Stimulated activated CD4-positive, alpha-beta T cell treated with anti-CD3 and anti-CD28 coated beads, Interleukin-15, amount 100 ng/mL, for 1 hour (primary cell): ENCODE measurements at places on chromosomes 4 and X.

GRCh38 chrX:43880425-43880824, 1.8 kb downstream of the MAOB start:
- DNase-seq = no peak

DNA sequence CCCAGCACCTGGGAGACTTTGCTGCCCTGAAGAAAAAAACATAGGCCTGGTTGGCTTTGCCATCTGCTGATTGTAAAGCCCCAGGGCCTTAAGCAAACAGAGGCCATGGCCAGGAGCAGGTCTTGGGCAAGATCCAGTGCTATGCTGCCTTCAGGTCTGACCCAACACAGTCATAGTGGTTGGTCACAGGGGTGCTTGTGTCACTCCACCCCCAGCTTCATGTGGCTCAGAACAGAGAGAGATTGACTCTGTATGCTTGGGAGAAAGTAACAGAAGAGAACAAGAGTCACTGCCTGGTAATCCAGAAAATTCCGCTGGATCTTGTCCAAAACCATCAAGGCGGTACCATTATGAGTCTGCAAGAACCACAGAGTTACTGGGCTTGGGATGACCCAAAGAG, 24.4 kb upstream of the SMARCA5 start:
- no peak for DNase-seq

GRCh38 chr4:73421708-73422457, 14.1 kb upstream of the AFP start:
- DNase-seq = no peak

- DNase-seq = no peak
Observed at GRCh38 chr4:56301997-56302496, 85.2 kb downstream of the AASDH start.

DNA sequence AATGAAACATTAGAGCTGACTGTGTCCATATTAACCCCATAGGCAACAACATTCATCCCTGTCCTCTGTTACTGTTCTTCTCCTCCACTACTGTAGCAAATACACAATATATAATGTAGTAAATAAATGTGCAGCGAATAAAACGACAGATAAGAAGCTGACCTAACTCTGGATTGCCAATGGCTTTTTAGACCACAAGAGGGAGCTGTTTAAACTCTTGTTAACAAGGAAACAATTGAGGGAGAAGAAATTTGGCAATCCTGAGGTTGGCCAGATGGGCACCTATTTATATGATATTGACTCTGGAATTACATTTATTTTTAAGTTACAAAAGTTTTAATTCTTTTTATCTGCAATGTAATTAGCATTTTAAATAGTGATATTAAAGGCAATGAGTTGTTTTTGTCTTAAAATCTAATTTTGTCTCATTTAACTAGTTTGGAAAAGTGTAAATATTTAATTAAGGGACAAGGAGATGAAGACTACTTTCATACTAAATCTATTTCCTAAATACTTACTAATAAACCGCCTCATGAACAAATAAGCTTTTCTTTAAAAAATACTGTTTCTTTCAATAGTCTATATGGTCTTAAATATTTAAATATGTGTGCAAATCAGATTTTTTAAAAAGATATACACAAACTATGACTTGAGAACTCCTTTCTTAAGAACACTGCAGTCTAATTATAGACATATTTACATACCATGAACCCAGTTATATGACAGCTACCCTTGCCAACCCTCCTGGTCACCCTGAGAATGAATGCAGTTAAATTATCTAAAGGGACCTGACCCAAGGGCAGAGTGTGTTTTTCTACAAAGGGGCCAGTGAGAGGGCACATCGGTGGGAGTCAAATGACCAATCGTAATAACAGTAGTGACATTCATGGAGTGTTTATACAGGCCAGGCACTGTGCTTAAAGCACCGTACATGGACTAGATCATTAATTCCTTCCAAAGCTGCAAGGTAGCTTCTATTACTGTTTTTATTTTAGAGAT, 52.9 kb upstream of the HPF1 start:
- no peak for DNase-seq

DNA sequence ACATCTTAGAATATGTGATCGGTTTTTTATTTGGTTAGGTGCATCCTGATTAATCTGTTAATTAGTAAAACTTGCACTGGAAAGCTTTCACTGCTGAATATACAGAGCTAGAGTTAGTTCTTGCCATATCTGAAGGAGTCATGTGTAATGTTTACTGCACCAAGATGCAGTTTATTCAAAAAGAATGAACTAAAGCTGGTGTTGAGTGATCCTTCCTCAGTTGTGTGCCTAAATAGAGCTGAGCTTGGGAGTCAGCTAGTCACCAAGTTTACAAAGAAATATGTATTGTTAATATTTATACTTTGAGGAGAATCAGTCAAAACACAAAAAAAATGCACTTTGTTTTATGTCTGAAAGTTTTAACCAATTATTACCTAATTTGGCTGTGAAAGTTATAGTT, 54.1 kb upstream of the FHDC1 start:
- DNase-seq = no peak

DNA sequence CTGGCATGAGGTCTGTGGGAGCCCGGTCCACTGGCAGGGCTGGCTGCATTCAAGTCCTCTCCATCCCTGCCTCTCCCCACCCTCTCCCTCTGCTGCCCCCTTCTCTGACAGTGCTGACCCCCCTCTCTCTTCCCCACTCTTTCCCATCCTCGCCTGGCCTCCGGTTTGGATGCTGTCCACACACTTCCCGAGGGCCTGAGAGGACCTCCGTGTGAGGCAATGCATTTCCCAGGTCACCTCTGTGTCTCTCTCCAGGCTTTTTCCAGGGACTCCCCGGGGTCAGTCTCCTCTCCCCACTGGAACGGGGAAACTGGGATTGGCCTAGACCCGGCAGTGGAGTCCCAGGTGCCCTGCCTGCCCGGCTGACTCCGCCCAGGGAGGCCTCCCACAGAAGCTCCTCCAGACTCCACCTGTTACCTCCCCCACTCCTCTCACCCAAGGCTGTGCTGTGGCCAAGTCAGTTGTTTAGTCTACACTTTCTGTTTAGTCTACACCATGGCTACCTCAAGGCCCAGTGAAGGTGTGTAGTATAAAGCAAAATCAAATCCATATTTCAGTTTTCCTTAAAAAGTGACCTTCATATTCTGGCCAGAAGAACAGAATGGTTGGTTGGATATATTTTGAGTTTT, 146.8 kb downstream of the PTTG2 start:
- DNase-seq = no peak

DNA sequence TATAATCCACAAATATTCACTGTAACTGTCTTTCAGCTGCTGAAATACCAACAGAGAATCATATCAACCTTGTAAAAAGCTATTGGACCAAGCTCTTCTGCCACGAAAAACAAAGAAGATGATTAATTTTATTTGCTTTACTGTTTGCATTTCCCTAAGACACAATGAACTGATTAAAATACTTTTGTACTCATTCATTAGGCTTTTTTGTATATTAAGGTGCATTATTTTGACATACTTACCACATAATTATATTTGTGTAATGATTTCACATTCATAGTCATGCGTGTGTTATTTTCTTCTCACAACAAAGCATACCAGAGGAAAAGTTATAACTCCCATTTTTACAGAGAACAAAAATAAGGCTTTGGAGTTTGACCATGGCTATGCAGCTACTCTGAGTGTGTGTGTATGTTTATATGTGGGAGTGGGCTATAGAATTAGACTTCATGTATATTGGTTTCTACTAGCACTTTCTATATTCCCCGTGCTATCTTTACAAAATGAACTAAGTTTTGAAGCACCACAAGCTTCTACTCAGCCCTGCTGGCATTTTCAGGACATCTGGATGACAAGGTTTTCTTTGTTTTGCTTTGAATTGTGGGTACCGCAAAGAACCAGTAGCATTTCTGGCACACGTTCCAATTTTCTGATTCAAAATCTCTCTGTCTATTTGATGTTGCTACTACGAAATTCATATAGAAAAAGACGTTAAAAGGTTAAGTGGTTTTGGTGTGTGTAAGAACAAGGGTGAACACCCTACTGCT, 11.0 kb upstream of the FGF5 start:
- no peak for DNase-seq

- DNase-seq = no peak
Observed at GRCh38 chr4:9602389-9602914, 158.2 kb downstream of the DEFB131A start.

- DNase-seq = no peak
Observed at GRCh38 chr4:82754513-82755165, 44.0 kb downstream of the SCD5 start.

GRCh38 chr4:88027611-88028608, 20.5 kb downstream of the PKD2 start:
- no peak for DNase-seq

DNA sequence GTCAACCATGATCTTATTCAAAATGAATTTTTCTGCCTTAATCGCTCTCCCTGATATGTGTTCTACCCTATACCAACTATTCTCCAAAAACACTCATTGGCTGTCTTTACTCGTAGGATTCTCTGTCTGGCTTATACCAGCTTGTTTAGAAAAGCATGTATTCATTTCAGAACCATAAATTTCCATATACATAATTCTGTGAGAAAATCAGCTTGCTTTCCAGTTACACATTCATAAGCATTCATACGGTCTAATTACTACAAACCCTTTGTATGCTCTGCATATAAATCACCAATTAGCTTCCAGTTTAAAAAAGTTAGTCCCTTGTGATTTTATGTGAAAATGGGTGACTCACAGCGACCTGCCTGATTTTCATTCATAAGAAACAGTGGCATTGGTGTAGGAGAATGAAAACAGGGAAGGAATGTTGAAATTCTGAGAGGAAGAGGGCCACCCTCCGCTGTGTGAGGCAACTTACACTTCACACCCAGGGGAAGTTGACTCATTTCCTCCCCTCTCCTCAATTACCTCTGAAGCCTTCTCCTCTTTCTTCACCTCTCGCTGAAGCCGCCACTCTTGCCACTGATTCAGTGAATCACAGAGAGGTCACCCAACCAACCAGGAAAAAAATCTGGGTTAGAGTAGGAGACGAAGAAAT, 63.3 kb downstream of the MEPE start:
- no peak for DNase-seq

GRCh38 chrX:20061855-20062254, 54.9 kb downstream of the MAP7D2 start:
- no peak for DNase-seq
